Stimulated activated CD4-positive, alpha-beta T cell treated with anti-CD3 and anti-CD28 coated beads, Interleukin-4, amount 100 ng/mL, for 24 hours (primary cell): ENCODE measurements at places on chromosomes 7 and 10.

- no peak for DNase-seq
Observed at GRCh38 chr7:101518336-101518735, 110.8 kb downstream of the MYL10 start.

DNA sequence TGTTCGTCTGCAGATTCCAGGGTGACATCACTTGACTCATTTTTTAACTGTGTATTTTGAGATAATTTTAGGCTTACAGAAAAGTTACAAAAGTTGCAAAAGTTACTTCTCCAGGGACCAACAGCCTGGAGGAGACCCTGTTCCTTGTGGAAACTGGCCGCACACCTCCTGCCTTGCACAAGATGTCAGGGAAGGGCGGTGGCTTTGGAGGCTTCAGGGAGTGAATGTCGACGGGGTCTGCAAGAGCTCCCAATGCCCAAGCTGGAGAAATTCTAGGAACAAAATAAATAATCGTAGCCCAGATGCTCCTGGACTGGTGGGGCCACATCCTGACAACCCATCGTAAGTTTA, 62.2 kb upstream of the FAM20C start:
- DNase-seq = no peak

- no peak for DNase-seq
Observed at GRCh38 chr7:138258197-138258559, 181.9 kb downstream of the AKR1D1 start.

GRCh38 chr7:98671733-98672331, 54.7 kb downstream of the NPTX2 start:
- no peak for DNase-seq

GRCh38 chr10:35463878-35464277, 127.6 kb downstream of the CCNY start:
- DNase-seq = no peak

GRCh38 chr10:59967079-59967478, 60.7 kb upstream of the CCDC6 start:
- no peak for DNase-seq
